DND-41 (cell line): ENCODE measurements at places on chromosomes 7 and 10.

DNA sequence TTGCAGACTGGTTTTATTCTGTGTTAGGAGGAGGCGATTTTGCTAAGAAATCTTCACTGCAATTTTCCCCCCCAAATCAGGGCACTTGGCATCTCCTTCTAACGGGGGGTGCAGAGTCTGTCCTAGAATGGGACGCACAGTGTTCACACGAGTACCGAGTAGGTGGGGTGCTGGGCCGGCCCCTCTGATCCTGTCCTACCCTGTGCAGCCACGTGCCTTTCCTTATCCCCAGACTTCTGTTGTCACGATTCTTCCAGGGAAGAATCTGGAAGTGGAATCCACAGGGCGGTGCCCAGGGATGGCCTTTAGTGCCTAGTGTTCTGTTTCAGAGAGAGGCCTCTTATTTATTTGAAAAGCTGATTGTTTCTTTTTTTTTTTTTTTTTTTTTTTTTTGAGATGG is 16.4 kb downstream of the CUX1 start:
- no peak for DNase-seq

DNA sequence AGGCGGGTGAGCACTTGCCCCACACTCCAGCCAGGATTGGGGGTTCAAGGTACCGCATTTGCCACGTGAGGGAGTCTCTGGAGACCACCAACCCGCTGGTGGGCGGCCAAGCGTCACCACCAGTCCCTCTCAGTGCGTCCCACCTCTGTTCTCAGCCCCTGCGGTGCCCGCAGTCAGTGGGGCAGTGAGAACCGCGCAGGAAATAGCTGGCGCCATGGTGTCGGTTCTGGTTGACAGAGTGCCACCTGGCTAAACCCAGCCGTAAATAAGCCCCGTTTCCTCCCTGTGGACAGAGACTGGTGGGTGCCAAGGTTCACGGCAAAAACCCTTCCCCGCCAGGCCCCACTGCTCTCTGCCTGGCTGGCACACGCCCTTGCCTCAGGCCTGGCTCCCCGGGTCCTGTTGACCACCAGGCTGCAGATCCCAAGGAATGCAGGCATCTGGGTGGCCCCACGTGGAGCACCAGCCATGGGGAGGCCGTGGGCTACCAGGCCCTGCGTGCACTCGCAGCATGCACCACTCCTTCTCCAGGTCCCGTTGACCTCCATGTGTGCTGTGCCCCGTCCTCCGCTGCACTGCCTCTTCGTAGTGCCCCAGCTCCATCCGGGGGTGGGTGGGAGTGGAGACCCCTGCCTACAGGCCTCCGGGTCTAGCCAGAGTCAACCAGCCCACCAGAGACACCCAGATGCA is 140.0 kb downstream of the LHPP start:
- no peak for DNase-seq

GRCh38 chr7:12716134-12716681 is 28.8 kb downstream of the ARL4A start:
- no peak for DNase-seq

DNA sequence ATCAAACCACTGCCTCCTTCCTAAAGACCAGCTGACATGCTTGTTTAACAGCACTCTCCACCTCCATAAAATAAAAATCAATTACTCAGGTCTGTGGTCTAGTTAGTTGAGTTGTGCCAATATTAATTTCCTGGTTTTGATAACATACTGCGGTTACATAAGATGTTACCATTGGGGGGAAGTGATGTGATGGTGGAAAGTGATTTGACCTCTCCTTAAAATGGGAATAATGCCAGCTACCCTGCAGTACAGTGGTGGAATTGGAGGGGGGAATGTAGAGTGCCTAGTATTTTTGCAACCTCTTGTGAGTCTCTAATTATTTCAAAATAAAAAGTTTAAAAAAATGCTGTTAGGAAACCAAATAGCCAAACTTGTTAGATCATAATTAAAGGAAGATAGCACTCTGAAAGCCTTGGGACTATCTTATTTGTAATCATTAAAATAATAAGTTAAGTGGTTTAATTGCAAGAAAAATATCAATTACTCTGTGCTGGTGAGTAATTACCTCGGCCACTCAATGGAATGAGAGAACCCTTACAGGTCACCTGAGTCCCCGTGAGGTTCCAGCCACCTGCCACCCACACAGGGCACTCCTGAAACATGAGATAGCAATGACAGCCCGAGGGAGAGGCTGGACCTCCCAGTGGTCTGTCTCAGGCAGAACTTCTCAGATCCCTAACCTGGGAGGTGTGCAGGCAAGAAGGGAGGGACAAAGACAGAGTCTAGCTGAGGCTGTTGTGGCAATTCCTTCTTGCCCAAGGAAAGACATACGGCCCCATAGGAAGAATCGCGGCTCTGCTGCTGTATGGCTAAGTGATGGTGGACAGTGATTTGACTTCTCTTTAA is 94.1 kb downstream of the SH3PXD2A start:
- DNase-seq = no peak

DNA sequence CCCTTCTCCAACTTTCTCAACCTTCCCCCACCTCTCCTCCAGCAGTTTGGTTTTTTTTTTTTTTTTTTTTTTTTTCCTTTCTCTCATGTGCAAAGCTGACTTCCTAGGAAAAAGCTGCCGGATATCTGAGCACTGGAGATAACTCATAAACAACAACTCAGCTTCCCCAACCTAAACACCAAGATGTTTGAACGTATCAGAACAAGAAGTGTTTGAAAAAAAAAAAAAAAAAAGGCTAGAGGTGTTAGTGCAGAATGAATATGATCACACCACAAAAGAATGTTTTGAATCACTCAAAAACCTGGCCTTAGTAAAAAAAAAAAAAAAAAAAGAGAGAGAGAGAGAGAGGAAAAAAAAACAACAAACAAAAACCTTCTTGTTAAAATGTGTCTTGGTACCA is 11.2 kb downstream of the GATA3 start:
- DNase-seq = no peak

DNA sequence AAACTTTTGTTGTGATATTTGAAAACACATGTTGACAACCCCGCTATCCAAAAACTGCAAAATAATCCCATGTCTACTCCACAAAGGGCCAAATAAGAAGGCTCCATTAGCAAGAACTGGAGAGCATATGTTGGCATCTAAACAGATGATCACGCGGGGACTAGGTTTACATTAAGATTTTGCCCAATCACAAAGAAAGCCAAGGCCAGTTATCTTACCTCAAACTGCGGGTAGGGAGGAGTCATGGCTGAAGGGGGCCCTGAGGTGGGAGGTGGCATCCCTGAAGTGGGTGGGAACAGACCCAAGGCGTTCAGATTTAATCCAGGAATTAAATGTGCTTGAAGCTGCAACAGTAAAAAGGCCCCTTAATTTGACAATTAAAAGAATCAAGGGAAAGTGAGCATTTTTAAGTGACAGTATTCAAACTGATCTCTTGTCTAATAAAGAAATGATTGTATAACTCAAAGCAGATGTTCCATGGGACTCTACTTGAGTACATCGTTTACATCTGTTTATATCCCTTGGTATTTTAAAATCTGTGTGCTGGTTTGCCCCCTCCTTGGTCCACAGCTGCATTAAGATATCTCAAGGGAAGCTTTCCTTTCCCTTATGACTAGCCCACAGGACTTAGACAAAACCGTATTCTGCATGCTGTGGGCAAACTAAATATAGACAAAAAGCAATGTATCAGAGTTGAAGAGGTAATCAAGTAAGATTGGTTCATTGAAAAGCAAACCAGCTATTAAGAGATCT is 42.9 kb downstream of the MALSU1 start:
- no peak for DNase-seq

- DNase-seq = no peak
These were observed 175.4 kb downstream of the ARID5B start for GRCh38 chr10:62076891-62077290.

DNA sequence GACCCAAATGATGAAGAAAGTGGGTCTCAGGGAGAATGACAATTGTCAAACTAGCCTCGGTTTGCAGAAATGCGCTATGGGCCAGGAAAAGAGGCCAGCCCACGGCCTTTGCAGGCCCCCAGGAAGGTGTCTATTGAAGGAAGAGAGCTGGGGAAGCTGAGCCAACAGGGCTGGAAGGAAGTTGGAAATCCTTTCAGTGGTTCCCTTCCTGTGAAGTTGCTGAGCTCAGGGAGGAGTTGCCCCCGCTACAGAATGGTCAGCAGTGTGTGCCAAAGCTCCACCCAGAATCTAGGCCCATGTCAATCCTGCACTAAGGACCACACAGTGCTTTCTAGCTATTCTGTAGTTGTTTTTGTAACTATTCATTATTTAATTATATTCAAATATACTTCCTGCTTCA is 91.6 kb upstream of the ANLN start:
- DNase-seq = no peak

GRCh38 chr7:11751807-11752389 is 80.1 kb downstream of the THSD7A start:
- DNase-seq = no peak

GRCh38 chr7:72540106-72540611 is 128.0 kb upstream of the CALN1 start:
- no peak for DNase-seq

- no peak for DNase-seq
These were observed 4.1 kb downstream of the RAPGEF5 start for GRCh38 chr7:22352887-22353286.

GRCh38 chr7:31874631-31875386 is 187.8 kb downstream of the PPP1R17 start:
- no peak for DNase-seq

DNA sequence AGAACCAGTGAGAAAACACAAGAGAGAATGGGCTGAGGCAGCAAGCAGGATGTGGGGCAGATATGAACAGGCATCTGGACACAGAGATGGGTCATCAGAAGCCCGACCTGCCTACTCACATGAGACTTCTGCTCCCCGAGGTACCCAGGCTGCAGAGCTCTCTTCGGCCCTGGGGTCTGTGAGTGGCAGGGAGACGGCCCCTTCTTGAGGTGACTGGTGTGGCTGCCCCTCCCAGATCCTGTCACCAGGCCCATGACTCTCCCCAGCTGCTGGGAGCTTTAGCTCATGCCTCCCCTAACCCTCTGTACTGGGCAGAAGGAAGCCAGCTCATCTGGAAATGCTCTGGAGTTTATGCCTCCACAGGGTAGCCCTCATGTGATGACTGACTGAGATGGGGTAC is 157.6 kb upstream of the PCBD1 start:
- DNase-seq = no peak

DNA sequence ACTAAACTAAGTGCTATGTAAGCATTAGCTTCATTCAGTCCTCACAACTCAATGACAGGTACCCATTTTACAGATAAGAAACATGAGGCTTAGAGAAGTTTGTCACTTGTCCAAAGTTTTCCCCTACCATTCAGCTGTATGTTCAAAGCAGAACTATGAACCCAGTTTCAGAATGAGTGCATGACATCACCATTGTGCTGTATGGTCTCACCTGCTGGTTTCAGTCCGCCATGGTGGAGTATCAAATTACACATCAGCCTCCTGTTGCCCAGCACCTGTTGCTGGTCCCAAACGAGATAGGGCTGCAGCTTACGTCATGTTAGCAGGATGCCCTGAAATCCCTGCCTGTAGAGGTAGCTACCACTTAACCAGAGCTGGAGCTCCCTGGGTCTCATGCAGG is 95.0 kb downstream of the DYNC1I1 start:
- no peak for DNase-seq

DNA sequence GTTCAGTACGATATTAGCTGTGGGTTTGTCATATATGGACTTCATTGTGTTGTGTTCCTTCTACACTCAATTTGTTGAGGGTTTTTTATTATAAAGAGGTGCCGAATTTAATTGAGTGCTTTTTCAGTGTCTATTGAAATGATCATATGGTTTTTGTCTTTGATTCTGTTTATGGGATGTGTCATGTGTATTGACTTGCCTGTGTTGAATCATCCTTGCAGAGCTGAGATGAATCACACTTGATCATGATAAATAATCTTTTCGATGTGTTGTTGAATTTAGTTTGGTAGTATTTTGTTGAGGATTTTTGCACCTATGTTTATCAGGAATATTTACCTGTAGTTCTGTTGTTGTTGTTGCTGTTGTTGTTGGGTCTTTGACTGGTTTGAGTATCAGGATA is 39.8 kb downstream of the ATOH7 start:
- DNase-seq = no peak

DNA sequence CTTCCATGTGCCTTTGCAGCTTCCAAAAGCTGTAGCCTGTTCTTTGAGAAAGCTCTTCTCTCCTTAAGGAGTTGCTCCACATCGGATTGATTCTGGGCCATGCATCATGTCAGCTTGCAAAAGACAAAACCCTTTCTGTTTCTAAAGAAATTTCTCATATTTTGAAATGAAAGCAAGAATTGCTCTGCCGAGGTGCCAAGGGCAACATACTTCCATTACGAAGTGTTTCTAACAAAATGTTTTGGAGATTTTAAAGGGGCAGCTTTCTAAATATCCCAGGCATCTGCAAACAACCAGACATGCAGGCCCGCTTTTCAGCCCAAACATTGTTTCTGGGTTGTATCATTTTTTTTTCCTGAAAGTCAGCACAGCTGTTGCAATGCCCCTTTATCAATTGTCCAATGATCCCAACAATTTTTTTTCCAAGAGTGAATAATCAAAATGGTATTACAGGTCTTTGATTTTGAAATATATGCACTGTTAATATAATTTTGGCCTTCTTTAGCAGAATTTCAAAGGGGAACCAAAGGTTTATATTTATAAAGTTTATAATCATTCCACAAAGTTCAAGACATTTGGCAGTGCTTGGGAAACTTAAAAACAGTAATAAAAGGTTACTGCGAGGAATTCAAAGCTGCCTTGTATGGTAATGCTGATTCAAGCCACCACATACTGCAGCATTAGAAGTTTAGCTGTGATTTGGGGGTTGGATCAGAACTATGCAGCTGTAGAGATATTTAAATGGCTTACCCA is 61.0 kb downstream of the TES start:
- no peak for DNase-seq

GRCh38 chr7:134632937-134633540 is 13.6 kb upstream of the BPGM start:
- peak; percentile 20 for DNase-seq

GRCh38 chr7:130417213-130417612 is 23.6 kb downstream of the CEP41 start:
- peak; percentile 57 for DNase-seq

DNA sequence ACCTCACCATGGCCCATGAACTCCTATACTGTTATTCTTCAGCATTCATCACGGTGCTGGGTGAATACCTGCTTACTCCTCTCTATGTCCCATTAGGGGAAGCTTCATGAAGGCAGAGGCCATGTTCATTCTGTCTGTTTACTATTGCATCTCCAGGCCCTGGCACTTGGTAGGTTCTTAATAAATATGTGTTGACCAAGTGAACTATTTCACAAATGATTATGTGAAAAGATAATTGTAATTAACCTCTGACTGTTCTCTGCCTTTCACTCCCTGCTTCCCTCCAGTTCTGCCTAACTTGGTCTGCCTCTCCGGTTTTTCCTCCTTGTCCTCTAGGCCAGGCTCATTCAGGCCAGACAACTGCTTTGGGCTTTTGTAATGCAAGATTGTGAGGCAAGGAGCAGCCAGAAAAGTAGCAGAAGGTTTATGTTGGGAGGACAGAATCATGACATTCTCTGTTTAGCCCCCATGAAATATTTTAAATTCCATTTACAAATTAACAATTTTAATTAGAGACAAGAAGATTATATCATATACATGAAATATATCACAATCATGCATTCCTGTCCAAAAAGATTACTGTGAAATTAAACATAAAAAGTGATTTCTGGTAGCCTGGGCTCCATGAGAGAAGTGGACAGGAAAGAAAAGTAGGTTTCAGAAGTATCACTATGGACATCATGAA is 42.1 kb upstream of the PLXNA4 start:
- DNase-seq = no peak

- DNase-seq = no peak
These were observed 1.2 kb upstream of the MAP3K8 start for GRCh38 chr10:30432622-30433305.

- no peak for DNase-seq
These were observed 215.2 kb upstream of the MKLN1 start for GRCh38 chr7:131112431-131112830.
